ENCODE measurements at places on chromosomes 11 and 22.

GRCh38 chr11:57818812-57819211 is 57.2 kb downstream of the CTNND1 start:
- DNase-seq = no peak

- DNase-seq = no peak
These were observed 9.9 kb upstream of the OR51V1 start for GRCh38 chr11:5210376-5210885.

DNA sequence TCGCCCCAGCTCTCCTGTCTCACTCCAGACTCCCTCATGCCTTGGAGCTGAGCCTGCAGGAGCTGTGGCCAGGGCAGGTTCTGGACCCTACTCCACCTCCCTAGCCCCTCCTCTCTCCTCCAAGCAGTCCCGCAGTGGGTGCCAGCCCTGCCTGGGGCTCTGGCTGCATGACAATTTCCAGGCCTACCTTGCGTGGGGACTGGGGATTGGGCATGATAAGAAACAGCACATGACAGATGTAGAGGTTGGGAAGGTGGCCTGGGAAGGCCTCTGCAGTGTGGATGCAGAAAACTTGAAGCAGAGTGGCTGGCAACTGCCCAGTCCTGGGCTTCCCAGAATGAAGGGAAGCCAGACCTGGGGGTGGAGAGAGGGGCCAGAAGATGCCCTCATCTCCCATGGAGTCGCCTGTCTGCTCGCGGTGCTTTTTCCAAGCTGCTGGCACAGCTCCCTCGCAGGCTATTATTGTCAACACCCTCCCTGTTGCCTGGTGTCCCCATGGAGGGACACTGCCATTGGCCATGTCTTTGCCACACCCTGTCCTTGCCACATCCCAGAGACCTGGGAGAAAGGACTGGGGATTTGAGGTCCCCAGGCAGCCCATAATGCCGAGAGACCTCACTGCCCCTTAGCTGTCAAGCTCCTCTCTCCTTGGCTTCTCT is 48.9 kb upstream of the CDON start:
- DNase-seq = no peak

- no peak for DNase-seq
These were observed 8.9 kb downstream of the YPEL1 start for GRCh38 chr22:21726650-21727049.

- DNase-seq = no peak
These were observed 9.2 kb upstream of the IFITM3 start for GRCh38 chr11:329886-330253.

DNA sequence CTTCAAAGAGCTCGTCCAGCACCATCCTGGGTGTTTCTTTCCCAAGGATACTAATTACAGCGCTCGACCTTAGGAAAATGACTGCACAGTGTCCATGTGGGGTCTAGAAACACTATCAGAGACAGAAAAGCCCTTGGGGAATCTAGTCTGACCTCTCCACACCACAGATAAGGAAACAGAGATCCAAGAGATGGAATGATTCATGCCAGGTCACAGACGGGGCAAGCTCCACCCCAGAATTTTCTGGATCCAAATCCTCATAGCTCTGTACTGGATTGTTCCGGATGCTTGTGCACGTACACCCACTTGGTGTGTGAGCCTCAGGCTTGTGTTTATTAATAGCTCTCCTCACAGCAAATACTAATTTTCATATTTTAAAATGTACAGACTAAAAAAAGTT is 11.3 kb downstream of the ABTB2 start:
- DNase-seq = peak; percentile 43

- DNase-seq = no peak
These were observed 143.2 kb downstream of the APOL5 start for GRCh38 chr22:35860837-35861236.

DNA sequence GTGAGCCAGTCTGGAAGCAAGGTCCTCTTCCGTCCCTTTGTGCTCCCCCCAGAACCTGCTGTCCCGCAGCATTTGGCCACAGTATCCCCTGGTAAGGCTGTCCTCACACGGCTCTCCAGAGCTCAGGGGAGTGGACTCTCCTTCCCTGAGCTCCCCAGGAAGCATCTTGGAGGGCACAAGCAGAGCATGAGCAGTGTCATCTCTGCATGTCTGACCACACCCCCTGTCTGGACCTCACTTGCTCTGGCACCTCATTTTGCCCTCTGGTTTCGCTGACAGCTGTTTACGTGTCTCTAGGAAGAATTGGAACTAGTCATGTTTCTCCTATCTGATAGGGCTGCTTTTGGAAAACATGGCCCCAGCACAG is 15.5 kb downstream of the DCPS start:
- no peak for DNase-seq

- DNase-seq = no peak
These were observed 789.8 kb upstream of the API5 start for GRCh38 chr11:42521994-42522393.

DNA sequence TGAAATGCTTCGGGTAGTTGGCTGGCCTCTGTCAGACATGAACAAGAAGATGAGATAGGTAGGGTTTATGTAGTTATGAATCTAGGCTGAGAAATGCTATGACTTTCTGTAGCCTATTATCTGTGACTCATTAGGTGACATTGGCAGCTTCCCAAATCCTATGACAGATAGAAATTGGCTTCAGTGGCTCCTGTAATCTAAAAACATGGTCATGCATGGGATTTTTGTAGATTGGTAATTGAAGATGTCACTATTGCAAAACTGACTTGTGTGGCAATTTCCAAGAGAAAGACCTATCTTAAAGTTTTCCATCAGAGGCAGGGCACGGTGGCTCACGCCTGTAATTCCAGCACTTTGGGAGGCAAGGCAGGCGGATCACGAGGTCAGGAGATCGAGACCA is 29.4 kb upstream of the GRIK4 start:
- no peak for DNase-seq

- no peak for DNase-seq
These were observed 38.4 kb upstream of the A4GALT start for GRCh38 chr22:42758931-42759629.

- no peak for DNase-seq
These were observed 43.8 kb downstream of the CHST1 start for GRCh38 chr11:45621588-45621987.

DNA sequence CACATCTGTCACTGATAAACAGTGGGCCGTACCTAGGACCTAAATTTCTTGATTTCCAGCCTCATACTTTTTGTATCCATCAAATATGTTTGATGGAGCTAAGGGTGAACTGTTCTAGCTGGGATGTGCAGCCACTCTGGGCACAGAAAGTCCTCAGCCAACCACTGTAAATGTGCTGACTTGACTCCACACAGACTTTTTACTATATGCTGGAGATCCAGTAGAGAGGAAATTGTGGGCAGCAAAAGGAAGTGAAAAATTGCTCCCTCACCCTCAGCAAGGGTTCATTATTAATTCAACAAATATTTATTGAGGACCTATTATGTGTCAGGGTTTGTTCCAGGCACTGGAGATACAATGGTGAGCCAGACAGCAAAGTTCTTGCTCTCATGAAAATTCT is 54.2 kb upstream of the AMPD3 start:
- peak; percentile 38 for DNase-seq

DNA sequence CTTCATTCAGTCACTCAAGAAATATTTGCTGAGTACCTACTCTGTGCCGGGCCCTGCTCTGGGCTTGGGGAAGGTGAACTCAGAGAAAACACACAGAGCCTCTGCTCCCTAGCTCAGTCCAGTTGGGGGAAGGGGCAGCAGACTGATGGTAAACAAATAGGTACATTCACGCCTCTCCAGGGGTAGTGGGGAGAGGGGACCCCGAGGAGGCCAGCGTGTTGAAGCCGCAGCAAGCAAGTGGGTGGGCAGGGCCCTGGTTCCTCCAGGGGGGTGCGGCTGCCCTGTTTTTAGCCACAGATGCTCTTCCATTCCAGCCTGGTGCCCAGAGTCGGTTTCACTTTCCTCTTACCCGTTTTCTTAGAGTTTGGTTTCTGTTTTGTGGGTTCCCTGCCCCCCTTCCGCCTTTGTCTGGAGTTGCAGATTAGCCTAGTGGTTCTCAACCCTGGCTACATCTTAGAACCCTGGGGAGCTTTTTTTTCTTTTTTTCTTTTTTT is 8.7 kb downstream of the DRAP1 start:
- no peak for DNase-seq

- no peak for DNase-seq
These were observed 10.5 kb downstream of the PTDSS2 start for GRCh38 chr11:460331-461199.

GRCh38 chr22:37303821-37304274 is 21.5 kb downstream of the CYTH4 start:
- DNase-seq = peak; percentile 59

DNA sequence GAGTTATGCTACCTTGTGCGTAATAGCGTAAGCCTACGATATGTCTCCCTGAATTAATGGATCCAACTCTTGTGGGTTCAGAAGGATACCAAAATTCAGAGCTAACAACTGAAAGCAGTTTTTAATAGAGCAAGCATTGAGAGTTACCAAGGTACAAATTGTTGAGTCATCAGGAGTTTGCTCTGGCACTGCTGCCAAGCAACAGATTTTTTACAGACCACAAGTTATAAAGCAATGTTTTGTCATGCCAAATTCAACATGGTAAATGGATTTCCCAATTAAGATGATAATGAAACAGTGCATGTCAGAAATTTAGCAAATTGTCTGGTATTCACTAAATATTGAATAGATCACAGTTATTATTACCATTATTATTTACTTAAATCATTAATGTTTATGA is 295.6 kb downstream of the NELL1 start:
- DNase-seq = no peak

- DNase-seq = no peak
These were observed 65.6 kb downstream of the FAM168A start for GRCh38 chr11:73532310-73532709.

- DNase-seq = peak; percentile 76
These were observed 78.3 kb upstream of the AKIP1 start for GRCh38 chr11:8832571-8833260.

DNA sequence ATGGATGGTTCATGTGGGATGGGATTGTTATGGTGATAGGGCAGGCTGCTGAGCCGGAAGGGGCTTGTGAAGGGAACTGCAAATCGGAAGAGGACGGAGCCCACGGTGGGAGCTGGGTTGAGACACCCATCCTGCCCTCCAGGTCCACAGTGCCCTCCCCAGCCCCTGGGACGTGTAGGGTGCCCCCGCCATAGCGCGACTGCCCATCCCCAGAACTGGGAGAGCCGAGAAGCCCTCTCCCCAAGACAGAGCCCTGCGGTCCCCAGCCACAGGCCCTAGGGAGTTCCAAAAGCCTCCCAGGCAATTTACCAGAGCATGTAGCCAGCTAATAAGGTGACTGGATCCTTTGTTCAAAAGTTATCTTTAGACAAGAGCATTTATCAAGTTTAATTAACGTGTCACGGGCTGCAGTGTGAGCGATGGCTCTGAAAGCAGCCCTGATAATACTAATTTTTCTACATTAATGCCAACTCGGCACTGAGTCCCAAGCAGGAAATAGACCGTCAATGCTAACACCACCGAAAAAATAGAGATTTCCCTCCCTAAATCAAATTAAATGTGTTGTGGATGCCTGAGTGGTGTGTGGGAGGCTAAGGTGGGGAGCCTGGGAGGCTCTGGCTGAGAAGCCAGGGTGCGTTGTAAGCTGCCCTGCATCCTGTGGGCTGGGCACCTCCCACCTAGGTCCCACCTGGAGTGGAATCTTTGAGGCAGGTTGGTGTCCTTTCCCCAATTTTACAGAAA is 76.8 kb upstream of the RTL6 start:
- peak; percentile 11 for DNase-seq

DNA sequence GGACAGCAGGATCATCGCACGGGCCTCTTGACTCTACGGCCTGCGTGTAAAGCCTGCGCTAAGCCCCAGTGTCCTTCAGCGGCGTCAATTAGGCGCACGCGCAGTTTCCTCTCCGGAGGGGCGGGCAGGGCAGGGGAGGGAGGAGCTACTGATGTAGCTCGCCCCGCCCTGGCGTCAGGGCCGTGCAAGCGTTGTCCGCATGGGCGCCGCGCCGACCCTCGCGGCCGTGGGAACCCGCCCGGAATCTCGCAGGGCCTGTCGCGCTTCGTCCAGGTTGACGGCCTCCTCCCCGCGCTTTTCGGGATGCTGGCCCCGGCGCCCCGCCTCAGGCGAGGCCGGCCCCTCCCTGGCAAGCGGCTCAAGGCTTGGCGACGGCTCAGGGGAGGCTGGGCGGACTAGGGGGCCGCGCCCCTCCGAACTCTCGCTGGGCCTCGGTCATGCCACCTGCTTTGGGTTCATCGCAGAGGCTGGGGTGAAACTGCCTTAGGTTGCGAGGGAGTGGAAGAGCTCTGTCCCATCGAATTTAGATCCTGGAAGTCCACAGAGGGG is 61.1 kb downstream of the ST3GAL4 start:
- no peak for DNase-seq

- no peak for DNase-seq
These were observed 68.1 kb upstream of the BID start for GRCh38 chr22:17842386-17842785.

DNA sequence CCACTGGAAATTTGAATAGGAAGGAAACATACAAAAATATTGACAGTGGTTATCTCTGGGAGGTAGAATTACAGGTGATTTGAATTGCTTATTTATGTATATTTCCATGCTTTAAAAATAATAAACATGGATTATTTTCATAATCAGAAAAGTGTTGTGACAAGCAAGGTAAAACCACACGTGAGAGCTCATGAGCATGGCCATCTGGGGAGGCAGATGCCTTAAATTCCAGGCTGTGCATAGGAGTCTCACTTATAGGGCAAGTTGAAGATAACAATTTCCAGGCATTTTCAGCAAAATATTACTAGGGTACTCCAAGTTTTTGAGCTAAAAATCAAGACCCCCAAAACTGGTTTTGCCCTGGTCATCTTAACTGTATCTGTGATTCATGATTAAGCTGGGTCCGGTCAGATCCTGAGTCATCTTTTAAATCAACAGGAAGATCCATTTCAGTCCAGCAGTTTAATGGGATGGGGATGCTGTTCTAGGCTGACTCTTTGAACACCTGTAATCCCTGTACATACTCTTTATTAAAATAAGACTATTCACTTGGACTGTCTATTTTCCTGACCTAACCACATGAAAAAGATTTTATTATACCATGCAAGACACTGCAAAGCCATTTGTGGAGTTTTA is 115.8 kb upstream of the NARS2 start:
- no peak for DNase-seq

- no peak for DNase-seq
These were observed 14.3 kb upstream of the POU2AF3 start for GRCh38 chr11:111283945-111284481.

- DNase-seq = no peak
These were observed 23.8 kb upstream of the TTC28 start for GRCh38 chr22:28703436-28703835.

DNA sequence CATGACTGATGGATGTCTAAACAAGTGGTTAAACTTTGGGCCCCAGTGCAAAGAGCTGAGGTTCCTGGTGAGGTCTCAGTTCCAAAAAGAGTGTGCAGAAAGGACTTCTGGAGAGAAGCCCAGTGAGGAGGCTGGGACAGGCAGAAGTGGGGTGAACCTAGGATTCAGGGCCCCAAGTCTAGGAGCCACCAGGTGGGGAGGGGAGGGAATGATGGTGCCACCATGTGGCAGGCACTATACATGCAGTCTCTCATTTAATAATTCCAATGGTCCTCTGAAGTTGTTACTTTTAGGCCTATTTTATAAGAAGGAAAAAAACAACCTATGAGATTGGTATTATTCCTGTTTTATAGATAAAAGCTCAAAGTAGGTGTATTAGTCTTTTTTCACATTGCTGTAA is 102.0 kb downstream of the INSC start:
- no peak for DNase-seq
